Stimulated activated CD4-positive, alpha-beta T cell treated with anti-CD3 and anti-CD28 coated beads, Interleukin-1b, Interleukin-23, amount 100 ng/mL, for 1 hour (primary cell): ENCODE measurements at places on chromosomes 13 and 19.

DNA sequence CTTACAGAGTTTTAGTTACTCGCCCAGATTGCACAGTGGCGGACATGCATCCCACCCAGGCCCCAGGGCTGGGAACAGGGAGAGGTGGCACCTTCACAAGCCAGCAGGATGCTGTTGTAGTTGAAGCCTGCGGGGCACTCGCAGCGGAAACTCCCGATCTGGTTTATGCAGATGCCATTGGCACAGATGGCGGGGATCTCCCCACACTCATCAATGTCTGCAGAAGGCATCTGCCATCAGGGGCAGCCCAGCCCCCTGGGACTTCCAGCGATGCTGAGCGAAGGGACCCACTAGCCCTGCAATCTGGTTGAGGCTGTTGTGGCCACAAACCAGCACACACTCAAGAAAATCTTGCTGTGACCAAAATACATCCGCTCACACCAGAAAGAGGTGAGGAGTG is 44.6 kb downstream of the CCL25 start:
- no peak for DNase-seq

DNA sequence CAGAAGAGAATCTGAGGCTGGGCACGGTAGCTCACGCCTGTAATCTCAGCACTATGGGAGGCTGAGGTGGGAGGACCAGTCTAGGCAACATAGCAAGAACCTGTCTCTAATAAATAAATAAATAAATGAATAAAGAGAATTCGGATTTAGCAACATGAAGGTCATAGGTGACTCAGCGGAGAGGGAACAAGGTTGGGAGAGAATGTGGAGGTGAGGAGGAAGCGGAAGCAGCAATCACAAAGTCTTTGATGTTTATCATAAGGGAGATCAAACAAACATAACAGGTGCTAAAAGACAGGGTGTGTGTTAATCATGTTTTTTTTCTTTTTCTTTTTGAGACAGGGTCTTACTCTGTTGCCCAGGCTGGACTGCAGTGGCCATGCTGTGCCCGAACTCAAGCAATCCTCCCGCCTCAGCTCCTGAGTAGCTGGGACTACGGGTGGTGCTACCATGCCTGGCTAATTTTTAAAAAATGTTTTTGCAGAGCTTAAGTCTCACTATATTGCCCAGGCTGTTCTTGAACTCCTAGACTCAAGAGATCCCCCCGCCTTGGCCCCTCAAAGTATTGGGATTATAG is 16.3 kb downstream of the PBX4 start:
- no peak for DNase-seq

GRCh38 chr13:97944396-97945029 is 9.0 kb upstream of the IPO5 start:
- no peak for DNase-seq

GRCh38 chr13:23612731-23613130 is 42.5 kb downstream of the TNFRSF19 start:
- DNase-seq = no peak
